ENCODE measurements at places on chromosomes 1 and 21. TPM values are rescaled to one million over a fixed set of nuclear protein-coding genes. Genes with fewer than 3 reads are reported as not detected.

- ATAC-seq = peak; percentile 73
These were observed 161.8 kb downstream of the CDC42BPA start for GRCh38 chr1:227156520-227156919.

- ATAC-seq = peak; percentile 62
These were observed 82.0 kb upstream of the ESRRG start for GRCh38 chr1:216805233-216805632.

DNA sequence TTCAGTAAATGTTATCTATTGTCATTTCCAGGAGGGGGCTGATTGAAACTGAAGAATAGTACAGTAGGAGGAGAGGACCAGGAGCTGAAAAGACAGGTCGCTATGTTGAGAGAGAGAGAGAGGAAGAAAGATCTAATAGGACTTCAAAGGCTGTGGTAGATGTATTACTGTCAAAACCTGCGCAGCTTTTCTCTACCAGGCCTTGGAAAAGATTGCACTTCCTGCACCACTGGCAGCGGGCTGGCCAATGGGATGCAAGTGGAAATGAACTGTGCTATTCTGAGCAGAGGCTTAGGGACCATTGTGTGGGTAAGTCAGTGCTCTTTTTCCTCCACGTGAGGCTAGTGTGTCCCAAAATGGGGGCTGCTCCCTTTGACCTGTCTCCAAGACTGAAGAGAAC lies 47.1 kb downstream of the MDM4 start:
- no peak for ATAC-seq

DNA sequence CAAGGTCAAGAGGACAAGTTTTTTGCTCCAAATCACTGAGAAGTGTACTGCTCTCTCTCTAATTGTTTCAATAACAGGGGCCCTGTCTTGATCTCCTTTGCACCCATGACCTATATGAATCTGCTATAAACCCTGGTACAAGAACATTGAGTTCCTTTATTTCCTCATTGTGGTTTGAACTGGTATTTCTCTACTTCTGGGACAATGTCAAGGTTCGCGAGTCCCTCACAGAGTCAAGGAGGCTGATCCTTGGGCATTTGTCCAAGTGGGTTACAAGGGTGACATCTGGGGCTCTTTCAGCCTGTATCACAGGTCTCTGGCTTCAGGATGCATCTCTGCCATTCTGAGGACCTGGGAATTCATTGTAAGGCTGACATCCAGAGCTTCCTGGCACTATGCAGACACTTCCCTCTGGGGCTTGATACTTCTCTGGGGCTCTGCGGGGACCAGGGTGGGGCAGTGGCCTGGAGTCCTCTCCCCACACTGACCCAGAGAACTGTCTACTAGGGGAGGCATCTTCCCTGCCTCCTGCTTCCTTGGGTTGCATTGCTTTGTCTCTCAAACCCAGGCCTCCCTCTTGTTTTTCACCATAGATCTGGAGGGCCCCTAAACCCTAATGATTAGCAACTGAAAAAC lies 22.5 kb upstream of the ZNF648 start:
- no peak for ATAC-seq

- ATAC-seq = no peak
These were observed 1537.4 kb downstream of the NCAM2 start for GRCh38 chr21:22535630-22536029.

- ATAC-seq = no peak
These were observed 289.4 kb downstream of the ADGRL2 start for GRCh38 chr1:82090104-82090503.

- no peak for ATAC-seq
These were observed 409.5 kb downstream of the NTNG1 start for GRCh38 chr1:107550358-107550757.

GRCh38 chr1:220817907-220818306 lies 31.2 kb downstream of the MTARC1 start:
- no peak for ATAC-seq

DNA sequence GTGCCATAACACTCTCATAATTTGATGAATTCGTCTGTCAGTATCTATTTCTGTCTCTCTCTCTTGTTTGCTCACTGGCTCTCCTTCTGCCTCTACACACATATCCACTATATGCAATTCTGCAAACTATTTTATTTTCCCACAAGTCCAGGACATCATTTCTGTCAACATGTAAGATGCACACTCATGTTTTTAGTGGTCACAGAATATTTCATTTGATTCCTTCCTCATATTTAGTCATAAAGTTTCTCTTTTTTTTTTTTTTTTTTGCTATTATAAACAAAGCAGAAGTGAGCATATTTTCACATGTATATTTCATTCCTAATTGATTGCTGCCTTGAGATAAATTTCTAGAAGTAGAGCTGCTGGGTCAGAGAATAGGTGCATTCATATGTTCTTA lies 165.3 kb downstream of the PGBD5 start:
- ATAC-seq = no peak

DNA sequence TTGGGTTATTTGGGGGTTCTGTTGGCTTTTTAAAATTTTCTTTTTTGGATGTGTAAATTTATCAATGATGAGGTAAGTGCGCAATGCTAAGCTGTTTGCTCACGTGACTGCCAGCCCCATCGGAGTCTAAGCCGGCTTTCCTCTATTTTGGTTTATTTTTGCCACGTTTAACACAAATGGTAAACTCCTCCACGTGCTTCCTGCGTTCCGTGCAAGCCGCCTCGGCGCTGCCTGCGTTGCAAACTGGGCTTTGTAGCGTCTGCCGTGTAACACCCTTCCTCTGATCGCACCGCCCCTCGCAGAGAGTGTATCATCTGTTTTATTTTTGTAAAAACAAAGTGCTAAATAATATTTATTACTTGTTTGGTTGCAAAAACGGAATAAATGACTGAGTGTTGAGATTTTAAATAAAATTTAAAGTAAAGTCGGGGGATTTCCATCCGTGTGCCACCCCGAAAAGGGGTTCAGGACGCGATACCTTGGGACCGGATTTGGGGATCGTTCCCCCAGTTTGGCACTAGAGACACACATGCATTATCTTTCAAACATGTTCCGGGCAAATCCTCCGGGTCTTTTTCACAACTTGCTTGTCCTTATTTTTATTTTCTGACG lies 3.1 kb downstream of the OLIG2 start:
- ATAC-seq = peak; percentile 35

DNA sequence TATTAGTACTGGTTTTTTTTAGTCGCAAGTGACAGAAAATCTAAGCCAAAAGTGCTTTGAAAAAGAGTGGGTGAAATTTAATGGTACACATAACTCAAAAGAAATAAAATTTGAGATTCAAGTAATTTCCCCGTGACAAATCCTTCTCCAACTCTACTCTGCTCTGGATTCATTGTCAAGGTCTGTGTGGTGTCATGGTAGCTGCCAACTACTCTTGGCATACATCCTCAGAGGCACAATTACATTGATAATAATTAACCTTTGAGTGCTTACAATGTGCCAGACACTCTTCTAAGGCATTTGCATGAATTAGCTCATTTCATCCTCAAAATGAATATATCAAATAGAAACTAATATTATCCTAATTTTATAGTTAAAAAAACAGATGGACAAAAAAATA lies 1153.9 kb upstream of the NCAM2 start:
- no peak for ATAC-seq

GRCh38 chr1:64711266-64711665 lies 33.6 kb upstream of the RAVER2 start:
- no peak for ATAC-seq

DNA sequence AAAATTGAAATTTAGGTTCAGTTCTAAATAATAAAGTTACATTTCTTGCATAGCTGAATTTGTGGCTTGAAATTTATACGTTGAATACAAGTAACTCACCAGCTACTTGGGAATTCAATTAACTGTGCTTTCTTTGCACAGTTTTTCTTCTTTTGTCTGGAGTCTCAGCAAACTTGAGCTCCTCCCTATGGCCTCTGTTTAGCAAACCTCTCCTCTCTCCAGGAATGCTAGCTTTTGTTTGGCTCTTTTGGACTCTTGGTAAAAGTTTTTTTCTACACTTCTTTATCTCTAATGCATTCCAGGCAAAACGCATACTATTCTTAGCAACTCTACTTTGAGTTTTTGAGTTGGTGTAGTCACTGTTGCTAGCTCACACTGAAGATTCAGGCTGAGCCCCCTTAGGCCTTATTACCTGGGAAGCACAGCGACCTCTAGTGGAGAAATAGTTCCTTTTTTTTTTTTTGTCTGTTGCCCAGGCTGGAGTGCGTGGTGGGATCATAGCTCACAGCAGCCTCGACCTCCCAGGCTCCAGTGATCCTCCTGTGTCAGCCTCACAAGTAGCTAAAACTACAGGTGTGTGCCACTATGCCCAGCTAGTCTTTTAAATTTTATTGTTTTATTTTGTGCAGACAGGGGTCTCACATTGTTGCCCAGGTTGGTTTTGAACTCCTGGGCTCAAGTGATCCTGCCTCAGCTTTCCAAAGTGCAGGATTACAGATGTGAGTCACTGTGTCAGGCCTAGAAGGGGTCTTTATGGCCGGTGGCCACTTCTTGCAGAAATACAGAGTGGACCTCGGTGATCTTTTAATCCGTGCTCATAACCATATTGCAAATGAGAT lies 61.7 kb downstream of the CASQ2 start:
- peak; percentile 70 for ATAC-seq

DNA sequence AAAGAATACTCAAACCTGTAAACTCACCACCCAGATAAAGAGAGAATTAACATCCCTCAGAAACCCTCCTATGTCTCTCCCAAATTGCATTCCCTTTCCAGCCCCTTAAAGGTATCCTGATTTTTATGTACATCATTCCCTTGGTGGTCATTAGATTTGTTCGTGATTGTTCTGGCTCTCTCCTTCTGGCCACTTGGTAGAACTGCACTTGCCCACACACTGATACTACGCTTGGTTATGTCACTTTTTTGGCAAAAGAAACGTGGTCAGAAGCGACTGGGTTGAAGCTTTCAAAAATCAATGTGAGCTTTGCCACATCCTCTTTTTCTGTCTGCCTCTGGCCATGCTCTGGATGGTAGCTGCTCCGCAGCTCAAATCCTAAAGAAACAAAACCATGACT lies 76.3 kb downstream of the KRTAP19-8 start:
- peak; percentile 42 for ATAC-seq

GRCh38 chr1:155125946-155126555 lies 1.6 kb upstream of the EFNA1 start:
- ATAC-seq = peak; percentile 57

- ATAC-seq = no peak
These were observed 3.9 kb upstream of the LRRC52 start for GRCh38 chr1:165539908-165540307.

DNA sequence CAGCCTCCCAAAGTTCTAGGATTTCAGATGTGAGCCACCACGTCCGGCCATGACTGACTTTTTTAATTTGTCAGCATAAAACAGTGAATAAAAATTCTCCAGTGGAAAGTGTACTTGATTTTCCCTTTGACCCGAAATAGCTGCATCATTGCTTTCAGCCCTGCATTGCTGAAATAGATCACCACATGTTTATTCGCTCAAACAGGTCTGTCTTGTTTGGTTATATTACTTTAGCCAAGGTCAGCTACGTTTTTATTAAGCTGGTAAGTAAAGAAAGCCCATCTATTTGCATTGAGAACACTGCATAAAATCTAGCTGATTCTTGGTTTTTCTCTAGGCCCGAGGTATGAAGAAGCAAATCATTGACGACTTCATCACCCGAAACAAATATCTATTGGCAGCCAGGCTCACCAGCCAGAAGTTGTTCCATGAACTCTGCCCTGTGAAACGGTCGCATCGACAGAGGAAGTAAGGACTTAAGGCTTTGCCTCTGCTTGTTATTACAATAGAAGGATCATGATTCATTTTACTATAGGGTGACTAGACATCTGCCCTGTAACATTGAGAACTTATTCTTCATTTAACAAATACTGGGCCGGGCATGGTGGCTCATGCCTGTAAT lies 25.6 kb downstream of the AGMAT start:
- no peak for ATAC-seq

DNA sequence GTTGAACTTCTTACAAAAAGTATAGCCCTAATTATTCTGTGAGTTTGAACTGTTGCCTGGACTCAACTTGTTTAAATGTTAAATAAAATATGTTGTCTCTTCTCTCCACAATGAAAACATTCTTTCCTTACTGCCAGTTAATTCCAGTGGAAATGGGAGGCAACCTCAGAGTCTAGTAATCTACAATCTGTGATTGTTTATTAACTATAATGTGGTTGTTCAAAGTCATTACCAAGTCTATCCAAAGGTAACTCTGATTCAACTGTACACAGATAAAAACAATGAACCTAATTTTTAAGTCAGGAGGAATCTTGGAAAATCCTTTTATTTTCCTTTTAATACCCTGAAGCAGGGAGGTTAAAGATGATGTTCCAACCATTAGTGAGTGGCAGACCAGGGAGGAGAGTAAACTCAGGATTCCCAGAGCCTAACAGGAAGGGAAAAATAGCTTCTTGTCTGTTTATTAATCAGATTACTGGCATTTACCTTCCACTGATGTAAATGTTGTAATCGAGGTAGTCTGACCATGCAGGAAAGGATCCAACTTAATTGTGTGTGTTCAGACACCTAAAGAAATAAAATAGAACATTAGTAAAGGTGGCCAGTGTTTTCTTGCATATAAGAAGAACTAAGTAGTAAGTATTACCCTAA lies 57.1 kb upstream of the TBX15 start:
- no peak for ATAC-seq

GRCh38 chr1:15939181-15940109 lies 36.5 kb downstream of the ZBTB17 start:
- ATAC-seq = no peak

DNA sequence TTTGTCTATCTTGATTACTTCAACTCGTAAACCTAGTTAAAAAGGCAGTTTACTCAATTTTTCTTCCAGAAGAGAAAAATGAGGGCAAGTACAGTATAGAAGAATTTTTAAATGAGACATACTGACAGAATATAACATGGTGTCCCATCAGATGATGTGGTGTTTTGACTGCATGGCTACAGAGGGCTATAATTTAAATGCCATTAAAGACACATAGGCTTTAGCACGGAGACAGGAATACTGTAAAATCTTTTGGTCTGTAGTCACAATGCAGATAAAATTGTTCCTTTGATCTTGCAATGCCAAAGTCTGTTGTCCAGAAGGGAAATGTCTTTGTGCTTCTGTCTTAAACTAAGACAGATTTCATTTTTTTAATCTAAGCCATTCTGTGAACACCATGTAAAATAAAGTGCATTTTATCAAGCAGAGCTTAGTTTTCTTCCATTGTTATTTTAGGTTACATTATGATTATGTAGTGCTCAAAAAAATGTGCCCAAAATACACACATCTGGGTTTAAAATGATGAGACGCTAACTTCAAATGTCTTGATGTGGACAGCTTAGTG lies 249.6 kb downstream of the PTPRC start:
- ATAC-seq = no peak

Gene VANGL1
- 2.0 TPM for total RNA-seq

Gene IL19
- total RNA-seq = 0.81 TPM

Gene MYCL
- 85.1 TPM for total RNA-seq

Gene SNAP47
- total RNA-seq = 37.9 TPM

Gene LRRC7
- 6.3 TPM for total RNA-seq

Gene FMOD
- 0.62 TPM for total RNA-seq

Gene WNT9A
- 0.93 TPM for total RNA-seq

Gene LCE2C
- not detected for total RNA-seq

Gene VWA5B1
- 1.2 TPM for total RNA-seq

Gene RHD
- 0.69 TPM for total RNA-seq

Gene PIGK
- 33.5 TPM for total RNA-seq

Gene LRRC3
- 4.8 TPM for total RNA-seq

Gene NOS1AP
- 1.7 TPM for total RNA-seq

Data from motor neuron (in vitro differentiated cells).